Renal pelvis (tissue), 12 donors: ENCODE measurements at places on chromosomes 2 and 18.

DNA sequence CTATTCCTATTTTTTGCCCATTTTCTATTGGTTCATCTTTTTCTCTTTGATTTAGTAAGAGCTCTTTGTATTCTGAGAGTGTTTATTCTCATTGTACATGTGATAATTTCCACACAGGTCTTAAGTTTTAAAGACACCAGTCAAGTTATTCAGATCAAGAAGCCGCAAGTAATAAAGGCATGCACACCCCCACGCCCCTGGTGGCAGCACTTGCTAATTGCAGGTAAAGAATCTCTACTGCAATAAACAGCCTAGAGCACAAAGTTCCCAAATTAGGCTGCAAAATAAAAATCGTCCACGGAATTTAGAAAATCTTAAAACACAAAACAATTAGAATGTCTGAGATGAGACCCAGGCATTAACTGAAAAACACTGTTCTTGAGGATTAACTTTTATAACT lies 45.2 kb downstream of the ST3GAL5 start:
- DNase-seq = no peak

DNA sequence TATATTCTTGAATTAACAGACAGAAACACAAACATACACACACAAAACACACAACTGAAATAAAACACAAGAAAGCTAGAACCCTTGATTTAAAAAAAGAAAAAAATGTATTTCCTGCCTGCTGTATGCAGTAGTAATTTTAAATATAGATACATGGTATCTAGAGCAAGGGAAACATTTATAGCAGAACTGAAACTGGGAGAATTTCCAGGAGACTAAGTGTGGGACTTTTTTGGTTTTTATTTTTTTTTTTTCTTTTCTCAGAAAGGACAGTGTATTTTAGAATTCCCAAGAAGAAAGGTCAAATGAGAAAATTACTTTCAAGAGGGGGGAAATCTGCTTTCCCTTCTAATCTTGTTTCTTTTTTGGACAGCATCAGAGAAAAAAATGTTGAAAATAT lies 558.9 kb upstream of the PKDCC start:
- no peak for DNase-seq

DNA sequence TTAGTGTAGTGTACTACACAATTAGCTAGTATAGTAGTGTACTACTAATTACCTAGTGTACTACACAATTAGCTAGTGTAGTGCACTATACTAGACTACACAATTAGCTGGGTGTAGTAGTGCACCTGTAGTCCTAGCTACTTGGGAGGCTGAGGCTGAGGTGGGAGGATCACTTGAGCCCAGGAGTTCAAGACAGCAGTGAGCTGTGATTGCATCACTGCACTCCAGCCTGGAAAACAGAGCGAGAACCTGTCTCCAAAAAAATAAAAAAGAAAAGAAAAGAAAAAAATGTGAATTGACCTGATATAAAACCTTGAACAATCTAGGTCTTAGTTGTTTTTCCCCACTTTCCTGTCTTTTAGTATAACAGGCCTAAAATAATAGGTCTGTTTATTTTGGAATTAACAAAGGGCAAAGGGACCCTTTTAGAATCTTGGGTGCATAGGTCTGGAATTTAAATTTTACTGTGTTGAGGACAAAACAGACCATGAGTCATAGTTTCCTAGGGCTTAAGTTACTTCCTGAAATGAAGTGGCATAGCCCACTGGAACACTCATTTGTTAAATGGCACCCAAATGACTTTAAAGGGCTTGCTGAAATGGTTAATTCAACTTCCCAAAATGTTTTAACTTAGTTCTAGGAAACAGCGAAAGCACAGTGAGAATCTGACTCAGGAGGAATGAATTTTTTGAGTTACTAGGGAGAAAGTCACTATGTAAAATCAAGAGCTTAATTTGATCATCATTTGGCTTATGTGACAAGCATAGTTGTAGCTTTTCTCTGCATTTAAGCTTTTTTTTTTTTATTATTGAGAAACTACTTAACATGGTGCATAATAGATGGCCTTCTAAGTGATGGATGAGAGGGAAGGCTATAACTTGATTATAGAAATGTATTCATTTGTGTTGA lies 50.7 kb upstream of the ARL5A start:
- no peak for DNase-seq

GRCh38 chr2:215966274-215966673 lies 47.1 kb downstream of the MREG start:
- no peak for DNase-seq

GRCh38 chr2:71100195-71100964 lies 29.6 kb downstream of the MCEE start:
- DNase-seq = peak; percentile 21

DNA sequence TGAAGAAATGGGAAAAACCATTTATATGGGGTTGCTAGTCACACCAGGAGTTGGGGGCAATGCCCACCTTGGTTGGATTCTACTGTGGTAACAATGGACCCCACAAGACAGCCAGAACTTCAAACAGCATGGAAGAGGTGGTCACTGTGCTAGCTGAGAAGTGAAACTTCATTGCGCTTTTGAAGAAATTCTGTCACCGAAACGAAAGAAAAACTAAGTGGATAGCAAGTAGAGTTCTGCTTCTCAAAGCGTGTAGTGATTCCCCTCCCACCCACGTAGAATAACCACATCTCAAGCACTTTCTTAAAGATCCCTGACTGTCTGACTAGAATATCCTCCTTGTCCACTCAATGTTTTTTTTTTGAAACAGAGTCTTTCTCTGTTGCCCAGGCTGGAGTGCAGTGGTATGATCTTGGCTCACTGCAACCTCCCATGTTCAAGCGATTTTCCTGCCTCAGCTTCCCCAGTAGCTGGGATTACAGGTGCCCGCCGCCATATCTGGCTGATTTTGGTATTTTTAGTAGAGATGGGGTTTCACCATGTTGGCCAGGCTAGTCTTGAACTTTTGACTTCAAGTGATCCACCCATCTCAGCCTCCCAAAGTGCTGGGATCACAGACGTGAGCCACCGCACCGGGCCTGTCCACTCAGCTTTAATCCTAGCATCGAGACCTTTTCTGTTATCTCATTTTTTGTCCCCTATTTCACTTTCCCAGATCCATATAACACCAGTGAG lies 30.1 kb upstream of the CCL20 start:
- DNase-seq = no peak

DNA sequence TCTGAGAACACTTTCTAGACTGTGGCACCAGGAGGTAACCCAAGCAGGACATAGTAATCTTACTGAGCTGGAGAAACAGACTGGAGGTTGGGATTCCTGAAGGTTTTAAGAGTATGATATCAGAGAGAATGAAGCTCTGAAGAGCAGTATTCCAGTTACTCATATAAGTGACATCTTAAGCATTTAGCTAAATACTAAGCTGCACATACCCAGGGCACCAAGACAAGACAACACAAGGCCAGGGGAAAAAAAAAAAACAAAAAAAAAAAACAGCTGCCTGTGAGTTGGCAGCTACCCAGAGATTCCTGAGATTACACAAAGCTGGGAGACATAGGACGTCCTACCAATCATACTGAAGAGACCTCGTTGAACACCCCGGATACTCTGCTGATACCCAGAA lies 175.8 kb downstream of the SRBD1 start:
- no peak for DNase-seq

GRCh38 chr2:109211315-109211714 lies 82.3 kb downstream of the SH3RF3 start:
- DNase-seq = no peak

- DNase-seq = no peak
Observed at GRCh38 chr18:79910563-79911343, 40.7 kb downstream of the SLC66A2 start.

DNA sequence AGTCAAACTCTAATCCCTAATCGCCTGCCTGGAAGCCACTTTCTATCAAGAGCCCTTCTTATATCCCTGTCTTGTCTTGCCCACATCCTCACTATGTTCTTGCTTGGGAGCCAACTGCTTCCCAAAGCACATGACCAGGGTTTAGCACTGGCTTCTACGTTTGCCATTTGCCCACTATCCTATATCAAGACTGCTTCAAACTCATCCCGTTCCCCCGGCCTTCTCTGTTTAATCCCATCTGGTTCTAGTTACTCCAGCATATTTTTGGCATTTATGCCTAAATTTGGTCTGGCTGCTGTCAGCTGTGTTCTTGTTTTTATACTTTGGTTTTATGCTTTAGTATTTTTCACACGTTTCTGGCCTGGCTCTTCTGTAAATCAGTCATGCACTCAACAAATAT lies 40.2 kb downstream of the POLR1A start:
- DNase-seq = no peak
